ENCODE measurements at places on chromosomes 2 and 18.

- no peak for DNase-seq
Measured at GRCh38 chr18:54052732-54053429, 171.6 kb downstream of the MBD2 start.

- DNase-seq, result no peak
Measured at GRCh38 chr2:29401994-29402393, 286.8 kb downstream of the CLIP4 start.

GRCh38 chr2:33265584-33266338 lies 210.7 kb upstream of the RASGRP3 start:
- no peak for DNase-seq

GRCh38 chr2:205051417-205051816 lies 506.1 kb downstream of the PARD3B start:
- no peak for DNase-seq

- DNase-seq, result no peak
Measured at GRCh38 chr2:147182260-147182659, 662.6 kb upstream of the ACVR2A start.

GRCh38 chr2:216283038-216283900 lies 89.0 kb downstream of the MARCHF4 start:
- no peak for DNase-seq

DNA sequence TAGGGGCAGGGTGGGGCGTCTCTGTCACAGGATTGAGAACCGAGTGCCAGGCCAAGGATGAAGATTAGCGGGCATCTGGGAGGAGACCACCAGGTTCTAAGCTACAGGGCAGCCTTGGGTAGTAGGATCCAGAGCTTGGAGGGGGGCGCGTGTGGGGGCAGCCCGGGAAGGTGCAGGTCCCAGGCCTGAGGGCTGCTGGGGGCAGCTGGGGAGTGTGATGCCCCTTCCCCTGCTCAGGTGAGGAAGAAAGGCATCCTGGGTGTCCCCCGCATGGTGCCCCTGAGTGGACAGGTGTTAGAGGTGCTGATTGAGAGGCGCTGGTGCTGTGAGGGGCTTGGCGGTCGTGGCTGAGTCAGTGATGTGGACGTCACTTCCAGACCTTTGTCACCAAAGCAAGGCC lies 33.9 kb upstream of the MBP start:
- DNase-seq, result no peak

DNA sequence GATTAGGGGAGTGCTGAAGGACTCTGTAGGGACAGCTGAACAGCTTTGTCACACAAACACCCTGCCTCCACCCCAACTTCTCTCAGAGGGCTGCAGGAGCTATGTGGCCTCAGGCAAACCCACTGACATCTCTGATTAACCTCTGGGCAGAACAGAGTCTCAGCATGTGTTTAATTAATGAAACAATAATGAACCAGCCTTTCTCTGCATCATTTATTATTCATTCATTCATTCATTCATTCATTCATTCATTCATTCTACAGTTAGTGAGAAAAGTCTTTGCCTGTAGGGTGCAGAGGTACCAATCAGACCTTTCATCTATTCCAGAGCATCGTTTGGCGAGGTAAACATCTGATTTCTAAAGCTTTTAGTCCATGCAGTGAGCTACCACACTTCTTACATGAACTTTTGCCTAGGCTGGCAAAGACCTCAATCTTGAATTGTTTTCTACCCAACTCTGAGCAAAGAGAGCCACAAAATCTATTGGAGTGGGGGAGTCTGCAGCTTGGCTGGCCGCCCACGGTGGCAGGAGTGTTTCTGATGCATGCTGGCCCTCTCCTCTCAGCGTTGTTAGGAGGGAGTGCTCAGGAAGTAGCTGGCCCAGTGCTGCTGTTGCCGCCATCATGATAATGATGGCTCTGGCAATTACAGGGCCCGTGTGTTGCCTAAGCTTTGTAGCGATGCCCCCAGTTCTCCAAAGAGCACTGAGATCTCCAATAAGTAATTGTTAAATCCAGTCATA lies 198.9 kb downstream of the SMAD7 start:
- no peak for DNase-seq

- no peak for DNase-seq
Measured at GRCh38 chr2:199197448-199197847, 260.3 kb downstream of the SATB2 start.

GRCh38 chr2:101251844-101252407 lies 760 bp upstream of the CNOT11 start:
- DNase-seq, result peak; percentile 39

DNA sequence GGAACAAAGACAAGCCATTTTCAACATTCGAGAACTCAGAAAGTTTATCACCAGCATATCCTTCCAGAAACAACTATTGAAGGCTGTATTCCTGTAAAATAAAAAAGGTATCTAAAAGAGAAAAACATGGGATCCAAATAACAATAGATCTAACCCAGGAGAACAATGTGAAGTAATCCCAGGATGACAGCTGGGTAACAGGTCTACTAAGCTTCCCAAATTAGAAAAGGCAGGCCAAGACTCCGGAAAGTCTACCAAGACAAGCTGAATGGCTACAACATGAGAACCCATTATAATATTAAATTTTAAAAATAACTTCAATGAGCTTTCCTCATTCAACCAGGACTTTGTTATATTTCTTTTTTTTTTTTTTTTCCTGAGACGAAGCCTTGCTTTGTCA lies 6.5 kb downstream of the PIAS2 start:
- no peak for DNase-seq

DNA sequence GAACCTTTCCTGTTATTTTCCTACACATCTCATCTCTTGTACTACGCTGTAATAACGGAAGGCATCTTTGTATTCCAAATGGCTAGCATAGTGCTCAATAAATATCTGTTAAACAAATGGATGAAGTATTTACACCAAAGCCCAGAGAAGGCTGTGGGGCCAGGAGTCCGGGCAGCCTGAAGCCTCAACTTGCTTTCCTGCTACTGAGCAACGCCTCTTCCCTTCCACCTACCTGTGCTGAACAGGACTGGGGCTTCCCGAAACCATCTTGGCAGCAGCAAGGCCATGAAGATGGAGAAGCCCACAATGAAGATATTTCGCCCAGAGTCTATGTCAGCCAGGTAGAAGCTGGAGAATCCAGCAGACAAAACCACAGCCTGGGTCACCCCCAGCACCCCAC lies 2.5 kb upstream of the NHEJ1 start:
- DNase-seq, result no peak

- DNase-seq, result no peak
Measured at GRCh38 chr2:217064234-217065011, 204.6 kb upstream of the TNP1 start.

GRCh38 chr2:101430156-101430555 lies 42.9 kb upstream of the CREG2 start:
- no peak for DNase-seq

DNA sequence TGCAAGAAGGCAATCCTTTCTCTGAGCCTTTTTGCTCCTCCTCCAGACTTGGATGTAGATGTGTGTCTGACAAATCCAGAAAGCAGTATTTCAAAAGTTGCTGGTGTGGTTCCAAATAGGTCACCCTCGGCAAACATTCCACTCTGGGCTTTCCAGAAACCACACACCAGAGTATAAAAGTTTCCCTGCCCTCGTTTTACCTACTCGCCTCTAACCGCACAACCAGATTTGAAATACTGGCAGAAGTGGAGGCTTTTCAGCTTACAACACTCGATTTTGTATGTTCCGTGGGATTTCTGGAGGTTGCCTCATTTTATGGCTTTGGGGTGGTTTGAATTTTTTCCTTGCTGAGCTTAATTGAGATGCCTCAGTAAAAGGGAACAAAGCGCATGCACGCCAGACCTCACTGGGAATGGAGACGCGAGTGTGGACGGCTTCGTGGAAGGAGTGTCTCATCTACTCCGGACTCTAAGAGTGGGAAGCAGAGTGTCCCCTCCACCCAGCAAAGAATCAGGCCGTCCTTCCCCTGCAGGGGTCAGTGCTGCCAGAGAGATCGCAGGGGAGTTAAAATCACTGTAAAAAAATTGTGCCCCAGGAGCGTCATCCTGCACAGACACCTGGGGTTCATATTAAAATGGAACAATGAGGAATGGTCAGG lies 44.0 kb upstream of the RPL31 start:
- DNase-seq, result no peak

GRCh38 chr2:6506361-6506794 lies 359.3 kb downstream of the CMPK2 start:
- DNase-seq, result no peak

GRCh38 chr2:164967781-164968228 lies 12.5 kb upstream of the SLC38A11 start:
- DNase-seq, result no peak

DNA sequence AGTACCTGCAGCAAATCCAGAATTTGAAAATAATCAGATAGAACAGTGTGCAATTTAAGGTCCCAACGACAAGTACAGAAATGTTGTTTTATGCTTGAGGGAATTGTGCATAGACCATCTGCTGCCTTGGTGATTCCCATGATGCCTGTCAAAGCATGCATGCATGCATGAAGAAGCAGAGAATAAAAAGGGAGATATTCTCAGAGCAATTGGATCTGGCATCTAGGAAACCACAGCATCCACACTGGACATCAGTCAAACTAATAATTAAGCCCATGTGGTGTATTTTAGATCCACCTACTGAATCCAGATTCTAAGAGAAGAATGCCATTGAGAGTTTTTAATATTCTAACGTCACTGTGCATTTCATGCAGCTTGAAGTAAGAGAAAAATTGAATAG lies 361.2 kb downstream of the FSIP2 start:
- no peak for DNase-seq

- no peak for DNase-seq
Measured at GRCh38 chr18:52657043-52657805, 317.2 kb downstream of the DCC start.

GRCh38 chr2:217853961-217854360 lies 148.8 kb downstream of the TNS1 start:
- no peak for DNase-seq

- DNase-seq, result no peak
Measured at GRCh38 chr2:171297956-171298355, 135.8 kb downstream of the METTL8 start.

- DNase-seq, result no peak
Measured at GRCh38 chr18:6374935-6375529, 39.7 kb downstream of the L3MBTL4 start.

- DNase-seq, result no peak
Measured at GRCh38 chr18:31204833-31205232, 42.2 kb upstream of the DSC1 start.

DNA sequence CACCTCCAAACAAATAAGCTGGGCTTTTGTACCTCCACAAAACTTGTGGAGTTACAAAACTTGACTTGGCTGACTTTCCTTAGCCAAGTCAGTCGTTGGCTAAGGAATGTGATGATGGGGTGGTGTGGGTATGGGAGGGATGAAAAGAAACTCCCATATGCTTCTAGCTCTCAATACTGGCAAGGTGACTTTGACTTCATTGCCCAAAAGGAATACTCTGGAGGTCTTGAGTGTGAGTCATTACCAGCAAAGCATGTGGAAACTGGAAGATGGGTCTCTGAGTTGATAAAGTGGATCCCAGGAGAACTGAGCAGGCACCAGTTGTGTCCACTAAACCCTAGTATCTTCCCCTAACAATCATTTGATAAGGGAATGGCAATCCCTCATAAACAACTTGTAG lies 226.7 kb downstream of the GULP1 start:
- no peak for DNase-seq
